ENCODE measurements at places on chromosomes 4 and X.

GRCh38 chr4:185872747-185873380, 60.9 kb upstream of the SORBS2 start:
- no peak for DNase-seq

DNA sequence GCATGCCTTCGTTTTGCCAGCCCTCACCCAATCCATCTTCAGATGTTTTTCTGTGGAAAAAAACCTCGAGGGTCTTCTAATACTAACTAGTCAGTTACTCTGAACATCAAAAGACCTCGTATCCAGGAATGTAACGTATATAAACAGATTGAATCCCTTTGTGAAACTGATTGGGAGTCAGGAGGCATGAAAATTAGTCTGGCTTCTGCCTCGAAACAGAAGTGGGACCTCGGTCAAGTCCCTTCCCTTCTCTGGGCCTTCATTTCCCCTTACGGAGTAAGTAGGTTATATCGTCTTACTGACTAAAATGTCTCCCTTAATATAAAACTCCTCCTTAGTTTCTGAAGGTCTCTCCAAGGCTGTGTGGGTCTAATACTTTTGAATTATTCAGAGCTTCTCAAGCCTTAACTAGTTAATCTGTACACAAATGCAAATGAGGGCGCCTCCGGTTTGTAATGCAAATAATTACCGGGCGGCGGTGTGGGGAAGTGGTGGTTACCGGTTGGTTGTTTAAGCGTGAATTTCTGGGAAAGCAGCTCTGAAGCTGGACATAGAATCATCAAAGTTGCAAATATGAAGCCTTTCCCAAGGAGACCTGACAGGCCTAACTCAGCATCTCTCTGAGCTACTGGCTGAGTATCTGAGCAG, 11.4 kb upstream of the NKRF start:
- DNase-seq = no peak

DNA sequence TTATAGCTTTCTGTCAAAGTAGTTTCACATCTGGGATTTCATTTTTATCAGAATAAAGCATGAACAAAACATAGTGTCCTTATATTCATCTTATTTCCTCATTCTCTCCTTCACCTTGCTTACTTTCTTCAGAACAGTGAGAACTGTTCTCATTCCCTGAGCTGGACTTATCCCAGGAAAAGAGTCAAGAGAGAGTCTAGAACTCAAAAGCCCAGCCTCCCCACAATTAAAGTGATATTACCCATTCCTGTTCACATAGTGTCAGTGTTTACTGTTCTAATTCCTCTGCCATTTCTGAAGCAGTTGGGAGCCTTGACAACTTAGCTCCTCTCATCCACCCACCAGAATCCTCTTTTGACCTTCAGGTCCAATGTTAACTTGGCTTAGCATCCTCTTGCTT, 42.9 kb downstream of the RASSF6 start:
- no peak for DNase-seq

DNA sequence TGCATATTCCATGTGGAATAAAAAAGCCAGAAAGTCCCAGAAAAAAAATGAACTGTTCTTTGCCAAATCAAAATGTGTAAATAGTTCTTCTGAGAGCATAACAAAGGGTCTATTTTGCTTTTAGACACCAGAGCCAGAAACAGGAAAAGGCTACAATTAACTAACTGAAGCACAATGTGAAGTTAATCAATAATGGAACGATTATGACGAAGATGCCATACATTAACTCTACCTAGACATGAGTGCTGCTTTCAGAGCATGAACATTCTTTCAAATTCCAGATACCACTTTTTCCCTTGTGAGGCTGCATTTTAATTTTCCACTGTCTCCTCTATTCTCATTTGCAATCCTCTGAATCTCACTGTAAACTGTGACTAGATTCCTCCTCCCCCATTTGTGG, 48.7 kb upstream of the PHOX2B start:
- no peak for DNase-seq

DNA sequence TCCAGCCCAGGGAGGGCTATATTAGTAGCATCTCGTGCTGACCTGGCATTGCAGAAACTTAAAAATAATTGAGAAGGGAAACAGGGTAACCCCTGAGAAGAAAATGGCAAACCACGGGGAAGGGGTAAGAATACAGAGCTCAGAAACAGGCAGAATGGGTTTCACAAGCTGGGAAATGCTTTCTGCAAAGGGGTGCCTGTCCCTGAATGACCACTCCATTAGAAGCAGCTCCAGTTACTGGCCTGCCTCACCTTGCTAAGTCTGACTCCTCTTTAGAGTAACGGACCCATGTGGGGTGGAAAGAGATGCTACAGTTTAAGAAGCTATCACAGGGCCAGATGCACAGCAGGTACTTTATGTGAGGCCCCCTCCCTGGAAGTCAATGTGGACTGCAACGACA, 2.5 kb downstream of the WDR1 start:
- no peak for DNase-seq
